ENCODE measurements at places on chromosomes 5 and 9.

- no peak for DNase-seq
Observed at GRCh38 chr5:155148694-155149093, 135.1 kb downstream of the KIF4B start.

DNA sequence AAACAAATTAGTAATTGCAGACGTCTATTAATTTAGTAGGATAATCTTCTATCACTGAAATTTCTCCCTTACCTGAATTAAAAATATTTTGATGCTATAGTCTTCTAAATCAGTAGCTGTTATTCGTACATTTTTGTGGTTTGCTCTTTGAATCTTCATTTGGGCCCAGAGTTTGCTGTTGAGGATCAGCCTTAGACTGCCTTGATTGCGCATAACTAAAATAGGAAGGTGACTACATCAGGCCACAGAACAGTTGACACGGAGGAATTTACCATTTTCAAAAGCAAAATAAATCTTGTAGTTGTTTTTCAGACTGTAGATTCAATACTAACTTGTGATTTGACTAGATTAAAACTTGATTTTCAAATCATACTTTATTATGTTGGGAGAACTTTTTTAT is 11.8 kb upstream of the NADK2 start:
- DNase-seq: no peak

- peak; percentile 65 for DNase-seq
Observed at GRCh38 chr5:10863763-10864383, 102.8 kb upstream of the DAP start.

GRCh38 chr5:166726406-166726805 is 1565.0 kb upstream of the WWC1 start:
- DNase-seq: no peak

DNA sequence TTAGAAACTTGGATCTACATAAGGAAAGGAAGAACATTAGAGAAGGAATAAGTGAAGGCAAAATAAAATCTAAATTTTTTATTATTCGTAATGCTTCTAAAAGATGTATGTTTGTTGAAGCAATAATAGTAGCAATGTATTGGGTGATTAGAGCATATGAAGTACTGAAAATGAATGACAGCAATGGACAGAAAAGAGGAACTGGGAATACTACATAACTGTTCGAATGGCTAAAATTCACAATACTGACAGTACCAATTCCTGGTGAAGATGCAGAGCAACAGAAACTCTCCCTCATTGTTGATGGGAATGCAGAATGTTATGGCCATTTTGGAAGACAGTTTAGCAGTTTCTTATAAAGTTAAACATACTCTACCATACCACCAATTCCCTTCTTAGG is 177.3 kb upstream of the SPEF2 start:
- no peak for DNase-seq

DNA sequence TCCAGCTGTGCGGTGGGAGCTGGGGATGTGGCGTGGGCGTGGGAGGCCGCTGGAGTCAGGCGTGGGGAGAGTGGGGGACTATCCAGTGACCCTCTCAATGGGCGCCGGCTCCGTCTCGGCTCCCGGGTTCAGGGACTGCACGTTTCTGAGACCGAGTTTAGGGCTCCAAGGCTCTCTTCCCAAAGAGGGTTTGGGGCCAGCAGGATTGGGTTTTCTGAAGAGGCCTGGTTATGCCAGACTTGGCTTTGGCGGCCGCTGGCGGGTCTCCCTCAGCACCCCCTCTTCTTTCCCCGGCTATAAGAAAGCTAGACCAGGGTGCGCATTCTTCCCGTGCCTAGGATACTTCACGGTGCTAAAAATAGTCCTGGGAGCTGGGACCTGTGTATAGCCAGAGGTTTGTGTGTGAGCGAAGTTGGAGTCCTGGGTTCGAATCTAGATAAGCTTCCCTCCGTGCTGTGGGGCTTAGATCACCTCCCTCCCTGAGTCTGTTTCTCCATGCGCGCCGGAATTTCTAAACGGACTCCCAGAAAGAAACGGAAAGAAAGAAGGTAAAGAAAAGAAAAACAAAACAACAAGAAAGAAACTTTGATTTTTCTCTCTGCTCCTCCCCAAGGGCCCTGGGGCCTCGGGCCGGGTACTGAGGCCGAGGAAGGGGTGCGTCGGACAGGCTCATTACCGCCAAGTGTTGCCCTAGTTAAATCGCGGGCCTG is 5.0 kb downstream of the HAND1 start:
- no peak for DNase-seq

- DNase-seq: no peak
Observed at GRCh38 chr5:72383726-72384125, 63.6 kb downstream of the PTCD2 start.

DNA sequence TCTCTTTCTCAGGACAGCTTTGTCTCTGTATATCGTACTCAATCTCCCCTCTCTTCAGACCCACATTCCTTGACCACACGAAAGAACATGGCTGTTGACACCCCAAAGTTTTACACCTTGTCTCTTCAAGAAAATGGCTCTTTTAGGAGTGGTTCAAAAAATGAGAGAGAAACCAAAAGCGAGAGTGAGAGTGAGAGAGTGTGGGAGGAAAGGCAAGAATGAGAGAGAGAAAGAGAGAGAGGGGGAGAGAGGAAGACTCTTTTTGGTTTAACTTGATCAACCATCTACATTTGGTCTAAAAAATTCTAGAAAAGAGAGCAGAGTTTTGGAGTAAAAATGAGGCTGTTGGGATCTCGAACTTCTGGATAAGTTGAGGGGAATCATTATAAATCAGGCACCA is 581.8 kb upstream of the WWC1 start:
- DNase-seq: no peak

DNA sequence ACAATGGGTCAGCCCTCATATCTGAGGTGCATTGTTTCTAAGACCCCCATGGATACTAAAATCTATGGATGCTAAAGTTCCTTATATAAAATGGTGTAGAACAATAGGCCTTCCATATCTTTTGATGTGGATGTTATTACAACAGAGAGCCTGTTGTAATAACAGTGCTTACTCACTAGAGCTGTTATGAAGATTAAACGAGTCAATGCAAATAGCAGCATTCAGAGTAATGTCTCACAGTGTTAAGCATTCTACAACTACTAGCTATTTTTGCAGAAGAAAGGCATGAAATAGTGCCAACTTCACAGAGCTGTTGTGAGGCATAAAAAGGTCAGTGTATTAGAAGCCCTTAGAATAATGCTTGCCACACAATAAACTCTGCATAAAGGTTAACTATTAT is 13.0 kb downstream of the CHSY3 start:
- DNase-seq: no peak

GRCh38 chr5:77449277-77449676 is 42.8 kb downstream of the WDR41 start:
- no peak for DNase-seq

GRCh38 chr9:116471944-116472506 is 215.1 kb upstream of the TRIM32 start:
- DNase-seq: no peak
